ENCODE measurements at places on chromosomes 1 and 21.

- DNase-seq = no peak
Measured at GRCh38 chr1:37858931-37859506, 373 bp downstream of the MTF1 start.

DNA sequence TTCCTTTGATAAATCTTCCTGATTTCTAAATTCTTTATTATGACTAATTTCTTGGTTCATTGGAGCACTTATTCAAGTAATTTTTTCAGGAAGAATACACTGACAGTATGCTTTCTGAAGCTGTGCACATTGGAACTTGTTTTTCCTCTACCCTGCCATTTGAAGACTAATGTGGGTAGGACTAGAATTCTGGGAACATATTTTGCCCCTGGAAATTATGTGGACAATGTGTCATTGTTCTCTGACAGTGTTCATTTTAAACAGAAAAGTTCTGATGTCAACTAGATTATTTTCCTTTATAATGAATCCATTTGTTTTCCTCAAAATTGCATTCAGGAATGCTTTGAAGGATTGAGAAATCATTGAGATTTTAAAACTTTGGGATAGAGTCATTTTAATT, 34.8 kb upstream of the ST6GALNAC5 start:
- DNase-seq = no peak

- no peak for DNase-seq
Measured at GRCh38 chr1:184655185-184655584, 99.5 kb downstream of the EDEM3 start.

- DNase-seq = no peak
Measured at GRCh38 chr1:160400646-160401486, 502 bp downstream of the VANGL2 start.

- peak; percentile 55 for DNase-seq
Measured at GRCh38 chr1:1858382-1859086, 32.4 kb downstream of the GNB1 start.

GRCh38 chr1:2228157-2228594, at the start of gene SKI:
Gene SKI, plus strand, starts transcription at chr1:2228319. Its CDS starts 448 bp downstream, at chr1:2228767.
- DNase-seq = no peak

DNA sequence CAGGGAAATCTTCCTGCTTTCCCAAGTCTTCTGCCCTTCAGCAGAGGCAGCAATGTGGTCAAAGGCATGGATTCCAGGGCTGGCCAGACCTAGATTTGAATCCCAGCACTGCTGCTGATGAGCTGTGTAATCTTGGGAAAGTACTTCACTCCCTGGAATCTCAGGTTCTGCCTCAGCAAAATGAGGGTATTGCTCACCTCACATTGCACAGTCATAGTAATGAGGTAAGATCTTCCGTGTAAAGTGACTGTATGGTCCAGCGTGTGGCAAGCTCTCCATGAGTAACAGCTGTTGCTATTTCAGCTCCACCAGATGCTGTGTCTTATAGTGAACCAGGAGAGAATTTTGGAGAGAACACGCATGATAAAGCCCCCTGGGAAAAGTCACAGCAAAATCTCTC, 56.1 kb upstream of the F3 start:
- DNase-seq = no peak

GRCh38 chr1:11800756-11801433, 4.9 kb downstream of the MTHFR start:
- no peak for DNase-seq

DNA sequence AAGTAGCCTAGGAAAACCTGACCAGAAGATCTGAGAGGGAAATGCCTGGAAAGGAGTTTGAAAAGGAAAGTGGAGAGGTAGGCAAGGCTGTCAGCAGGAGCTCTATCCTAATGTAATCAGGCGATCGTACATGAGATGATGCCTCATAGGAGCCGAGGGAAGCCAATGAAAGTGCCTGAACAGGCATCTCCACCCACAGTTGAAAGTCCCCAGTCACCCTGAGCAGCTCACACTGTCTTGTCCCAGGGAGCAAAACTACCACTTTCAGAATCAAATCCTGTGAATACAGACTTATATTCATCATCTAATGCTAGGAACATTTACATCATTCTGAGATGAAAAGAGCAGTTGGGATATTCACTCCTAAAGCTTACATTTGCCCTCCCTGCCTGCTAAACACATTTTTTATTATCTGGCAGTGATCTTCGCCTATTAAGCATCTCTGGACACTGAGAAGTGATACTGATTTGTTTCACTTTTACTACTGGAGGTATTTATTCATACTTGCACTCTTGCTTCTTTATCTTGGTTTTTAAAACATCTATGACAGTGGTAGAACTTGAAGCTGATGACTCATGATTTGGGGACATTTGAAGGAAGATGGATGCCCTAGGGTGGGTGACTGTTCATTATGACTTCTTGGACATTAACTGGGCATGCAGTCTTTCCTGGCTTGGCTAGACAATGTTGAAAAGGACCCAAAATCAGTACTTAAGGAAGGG, 221.6 kb downstream of the SEC16B start:
- DNase-seq = no peak

DNA sequence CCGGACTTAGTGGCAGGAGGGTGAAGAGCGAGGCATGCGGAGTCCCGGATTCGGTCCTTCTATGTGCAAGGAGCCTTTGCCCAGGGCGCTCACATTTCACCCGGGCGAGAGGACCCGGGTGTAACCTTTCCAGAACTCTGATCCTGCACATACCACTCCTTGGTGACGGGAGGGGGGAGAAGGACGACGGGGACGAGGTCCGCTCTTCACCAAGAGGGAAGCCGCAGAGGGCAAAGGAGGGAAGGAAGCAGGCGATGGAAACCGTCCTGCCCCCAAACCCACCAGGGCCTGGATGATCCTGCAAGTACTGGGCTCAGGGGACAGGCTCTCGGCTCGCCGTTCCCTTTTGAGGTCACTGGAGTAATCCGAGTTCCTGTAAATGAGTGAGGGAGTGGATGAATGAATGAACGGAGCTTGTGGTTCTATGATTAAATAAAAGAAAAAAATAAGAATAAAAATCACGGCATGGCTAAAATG, 993 bp downstream of the SYPL2 start:
- DNase-seq = no peak

- no peak for DNase-seq
Measured at GRCh38 chr1:113904293-113904673, 316 bp downstream of the AP4B1 start.

DNA sequence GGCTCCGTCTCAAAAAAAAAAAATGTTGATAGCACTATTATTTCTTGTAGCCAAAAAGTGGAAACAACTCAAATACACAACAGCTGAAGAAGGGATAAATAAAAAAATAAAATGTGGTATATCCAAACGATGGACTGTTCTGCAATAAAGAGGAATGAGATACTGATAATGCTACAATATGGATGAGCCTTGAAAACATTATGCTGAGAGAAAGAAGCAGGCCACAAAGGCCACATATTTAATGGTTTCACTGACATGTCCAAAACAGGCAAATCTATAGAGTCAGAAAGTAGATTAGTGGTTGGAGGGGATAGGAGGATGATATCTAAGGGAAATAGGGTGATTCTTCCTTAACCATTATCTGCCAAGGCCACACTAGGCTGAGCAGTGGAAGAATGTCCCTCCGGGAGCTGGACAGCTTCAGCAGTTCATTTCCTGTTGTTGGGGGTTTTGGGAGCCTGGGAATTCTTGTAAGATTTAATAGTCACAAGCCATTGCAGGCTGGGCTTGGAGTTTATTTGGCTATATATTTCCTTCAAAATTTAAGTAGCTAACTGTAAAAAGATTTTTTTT, 53.5 kb downstream of the ST3GAL3 start:
- no peak for DNase-seq

- DNase-seq = no peak
Measured at GRCh38 chr1:51515982-51516648, 3.0 kb downstream of the EPS15 start.

DNA sequence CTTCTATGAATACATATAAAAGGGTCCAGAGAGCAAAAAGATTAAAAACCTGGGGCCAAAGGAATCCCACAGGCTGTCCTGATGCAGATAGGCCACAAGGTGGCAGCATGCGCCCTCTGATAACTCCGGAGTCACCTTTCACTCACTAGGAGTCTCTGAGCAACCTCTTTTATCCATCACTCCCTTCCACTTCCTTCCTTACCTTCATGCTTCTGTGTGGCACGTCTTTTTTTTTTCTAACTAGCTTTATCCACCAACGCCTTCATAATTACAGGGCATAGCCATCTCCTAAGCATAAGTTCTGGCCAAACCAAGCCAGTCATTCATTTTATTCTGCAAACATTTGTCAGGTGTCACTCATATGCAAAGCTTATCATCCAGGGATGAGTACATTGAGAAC, 3.9 kb upstream of the PGLYRP4 start:
- DNase-seq = peak; percentile 70

Data from HTR-8/SVneo (cell line).